Upper lobe of left lung (tissue), 6 donors: ENCODE measurements at places on chromosomes 7 and 10. TPM values are rescaled to one million over a fixed set of nuclear protein-coding genes. Genes with fewer than 3 reads are reported as not detected.

DNA sequence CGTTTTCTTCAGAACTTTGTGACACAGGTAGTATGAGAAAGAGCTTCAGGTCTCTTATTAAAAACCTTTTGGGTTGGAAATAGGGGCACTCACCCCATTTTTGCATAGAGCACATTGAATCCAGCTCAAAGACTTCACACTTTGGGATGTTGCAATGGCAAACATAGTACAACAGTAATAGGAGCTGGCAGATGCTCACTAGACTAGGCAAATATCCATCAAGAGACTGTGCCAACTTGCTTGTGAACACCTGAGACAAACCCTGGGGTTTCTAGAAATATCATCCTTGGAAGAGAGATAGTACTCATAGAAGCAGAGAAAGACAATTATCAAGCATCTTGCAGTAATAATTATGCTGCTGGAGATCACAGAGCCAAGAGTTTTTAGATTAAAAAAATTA lies 280.0 kb downstream of the CACNA2D1 start:
- no peak for DNase-seq

- DNase-seq: peak; percentile 42
Observed at GRCh38 chr10:48289501-48290238, 15.2 kb upstream of the FRMPD2 start.

DNA sequence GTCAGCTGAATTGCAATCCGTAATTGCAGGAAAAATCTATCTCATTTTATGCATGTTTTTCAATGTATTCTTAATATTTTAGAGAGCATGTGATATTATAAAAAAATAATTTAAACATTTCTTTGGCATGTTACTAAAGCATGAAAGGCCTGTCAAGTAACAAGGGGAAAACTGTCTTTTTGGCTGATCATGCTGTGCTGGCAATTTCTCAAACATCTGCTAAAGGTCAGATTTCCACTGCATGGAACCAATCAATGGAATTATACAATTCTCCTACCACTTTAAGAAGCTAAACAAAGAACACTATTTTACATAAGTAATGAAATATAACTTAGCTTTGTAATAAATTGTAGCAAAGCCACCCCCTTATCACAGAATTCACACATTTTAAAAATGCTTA lies 49.4 kb downstream of the JMJD1C start:
- no peak for DNase-seq

GRCh38 chr10:69473304-69473990 lies 22.2 kb downstream of the TSPAN15 start:
- no peak for DNase-seq

Gene SEMA3C
- total RNA-seq: 33.8 TPM

Gene TET1
- total RNA-seq: 2.0 TPM

DNA sequence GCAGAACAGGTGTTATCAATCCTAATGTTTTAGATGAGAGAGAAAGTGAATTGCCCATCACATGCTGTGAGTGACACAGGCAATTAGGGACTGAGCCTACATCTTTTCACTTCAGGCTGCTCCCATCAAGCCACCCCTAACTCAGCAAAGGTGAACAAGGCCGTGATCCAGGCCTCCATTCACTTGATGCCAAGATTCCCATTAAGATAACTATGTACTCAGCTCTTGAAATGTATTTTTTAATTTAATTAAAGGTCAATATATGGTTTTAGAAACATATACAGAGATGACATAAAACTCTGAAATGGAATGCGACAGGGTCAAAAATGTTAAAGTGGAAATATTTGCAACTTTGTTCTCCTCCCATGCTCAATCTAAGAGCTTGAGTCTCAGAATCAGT lies 27.9 kb upstream of the UBE2H start:
- DNase-seq: no peak

DNA sequence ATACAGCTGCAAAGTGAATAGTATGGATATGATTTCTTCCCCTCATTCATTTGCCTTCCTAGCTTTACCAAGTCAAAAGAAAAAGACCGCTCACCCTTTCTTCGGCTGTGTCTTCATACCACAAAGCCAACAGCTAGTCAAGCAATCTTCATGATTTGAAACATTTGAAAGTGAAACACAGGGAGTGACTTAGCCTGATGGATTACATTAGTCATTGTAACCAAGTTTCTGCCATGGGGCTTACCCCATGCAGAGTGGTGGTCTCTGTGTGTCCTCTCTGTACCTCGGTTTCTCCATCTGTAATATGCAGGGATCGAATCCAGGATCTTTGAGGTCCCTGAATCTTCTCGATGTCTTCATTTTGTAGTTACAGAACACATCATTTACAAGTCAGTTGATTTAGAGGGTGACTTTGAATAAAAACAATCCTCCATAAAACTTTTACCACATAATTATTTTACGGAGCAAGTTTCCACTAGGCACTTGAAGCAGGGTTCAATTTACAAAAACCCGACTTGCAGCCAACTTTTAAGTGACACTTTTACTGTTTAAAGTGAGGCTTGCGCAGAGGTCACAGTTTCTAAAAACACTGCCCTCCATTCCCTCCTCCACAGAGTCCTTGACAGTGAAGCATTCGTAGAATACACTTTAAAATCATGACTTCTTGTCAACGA lies 2.2 kb upstream of the LGI1 start:
- no peak for DNase-seq

- DNase-seq: no peak
Observed at GRCh38 chr10:112308125-112308502, 24.9 kb downstream of the TECTB start.

DNA sequence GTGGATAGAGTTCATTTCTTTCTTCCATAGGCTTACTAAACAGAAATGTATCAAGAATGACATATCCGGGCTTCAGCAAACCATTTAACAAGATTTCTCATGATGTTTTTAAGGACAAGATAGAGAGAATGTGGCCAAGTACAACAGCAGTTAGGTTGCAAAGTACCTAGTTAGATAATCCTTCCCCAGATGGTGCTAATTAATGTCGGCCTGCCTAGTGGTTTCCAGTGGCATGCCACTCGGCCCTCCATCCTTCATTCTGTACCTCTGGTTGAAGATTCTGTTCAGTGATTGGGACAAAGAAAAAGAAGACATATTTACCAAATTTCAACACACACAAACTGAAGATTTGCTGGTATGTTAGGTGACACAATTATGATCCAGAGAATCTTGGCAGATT lies 212.1 kb downstream of the MACC1 start:
- DNase-seq: no peak
